ENCODE measurements at places on chromosomes 5 and 9. TPM values are rescaled to one million over a fixed set of nuclear protein-coding genes. Genes with fewer than 3 reads are reported as not detected.

The WDR31 gene
- total RNA-seq, result 2.4 TPM

DNA sequence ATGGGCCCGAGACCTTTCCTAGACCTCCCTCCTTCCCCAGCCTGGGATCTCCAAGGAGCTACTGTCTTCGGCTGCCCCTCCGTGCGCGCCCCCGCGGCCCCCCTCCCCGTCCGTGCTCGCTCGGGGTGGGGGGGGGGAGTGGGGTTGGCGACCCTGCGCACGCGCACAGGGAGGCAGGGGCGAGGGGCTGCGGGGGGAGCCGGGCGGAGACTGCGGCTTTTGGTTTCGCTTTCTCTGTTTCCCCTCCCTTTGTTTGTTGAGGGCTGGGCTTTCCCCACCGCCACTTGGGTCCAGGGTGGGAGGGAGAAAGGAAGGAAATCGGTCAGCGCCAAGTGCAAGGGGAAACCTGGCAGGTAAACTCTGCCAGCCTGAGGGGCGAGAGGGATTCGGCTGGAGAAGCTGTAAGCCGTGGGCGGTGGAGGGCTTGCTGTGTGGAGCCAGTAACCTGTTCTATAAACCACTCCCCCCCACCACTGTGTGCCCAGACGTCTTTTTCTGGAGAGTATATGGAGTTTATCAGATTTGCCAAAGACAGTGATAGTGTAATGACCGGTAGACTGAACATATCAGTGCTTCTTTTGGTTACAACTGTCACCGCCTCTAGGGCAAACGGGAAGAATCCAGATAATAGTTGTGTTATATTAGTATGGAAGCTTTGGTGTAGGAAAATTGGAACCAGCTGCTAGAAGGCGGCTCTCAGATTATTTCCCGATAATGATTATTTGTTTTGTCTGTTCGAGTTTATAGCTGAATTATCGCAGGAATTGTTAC lies 684 bp downstream of the DNAJA1 start:
- H3K27ac ChIP-seq, result peak overlapping the region; percentile 94
- no peaks in the 10 kb centered on the region for H3K27me3 ChIP-seq
- H3K4me3 ChIP-seq, result peak overlapping the region; percentile 94
- peaks cover 65% of the 10 kb centered on the region for H3K36me3 ChIP-seq

- no peak overlapping the region for H3K27ac ChIP-seq
- no peak overlapping the region for H3K4me3 ChIP-seq
- peaks cover 24% of the 10 kb centered on the region for H3K27me3 ChIP-seq
- DNase-seq, result no peak
Observed at GRCh38 chr5:91000743-91001142, 382.4 kb downstream of the ARRDC3 start.

The PDZD2 gene
- total RNA-seq, result 0.42 TPM

DNA sequence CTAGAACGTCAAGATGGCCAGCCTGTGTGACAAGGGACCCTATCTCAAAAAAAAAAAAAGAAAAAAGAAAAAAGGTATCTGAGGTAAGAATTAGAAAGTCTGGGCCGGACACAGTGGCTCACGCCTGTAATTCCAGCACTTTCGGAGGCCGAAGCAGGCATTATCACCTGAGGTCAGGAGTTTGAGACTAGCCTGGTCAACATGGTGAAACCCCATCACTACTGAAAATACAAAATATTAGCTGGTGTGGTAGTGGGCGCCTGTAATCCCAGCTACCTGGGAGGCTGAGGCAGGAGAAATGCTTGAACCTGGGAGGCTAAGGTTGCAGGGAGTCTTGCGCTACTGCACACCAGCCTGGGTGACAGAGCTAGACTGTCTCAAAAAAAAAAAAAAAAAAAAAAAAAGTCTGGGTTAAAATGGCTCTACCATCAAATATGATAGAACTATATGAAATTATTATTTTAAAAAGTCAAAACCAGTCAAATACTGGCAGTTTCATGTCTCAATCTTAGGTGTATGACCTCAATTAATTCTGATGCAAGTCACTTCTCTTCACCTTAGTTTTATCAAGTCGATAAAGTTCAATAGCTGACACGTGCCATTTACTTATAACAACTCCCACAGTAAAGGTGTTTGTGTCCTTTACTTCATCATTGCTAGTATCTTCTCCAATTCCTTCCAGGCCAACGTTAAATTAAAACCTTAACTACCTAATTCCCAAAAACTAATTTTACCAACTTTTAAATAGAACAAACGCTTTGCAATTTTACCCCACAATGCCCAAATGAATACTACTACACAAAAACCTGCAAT lies 1.1 kb downstream of the RPS23 start:
- peaks cover 79% of the 10 kb centered on the region for H3K36me3 ChIP-seq
- no peaks in the 10 kb centered on the region for H3K27me3 ChIP-seq
- H3K4me3 ChIP-seq, result peak overlapping the region; percentile 91
- peak overlapping the region; percentile 99 for H3K27ac ChIP-seq

The ANKRD18B gene
- 0.14 TPM for total RNA-seq

- H3K27ac ChIP-seq, result no peak overlapping the region
- DNase-seq, result no peak
- H3K4me1 ChIP-seq, result no peaks in the 10 kb centered on the region
- H3K4me3 ChIP-seq, result no peak overlapping the region
- no peaks in the 10 kb centered on the region for H3K27me3 ChIP-seq
Observed at GRCh38 chr9:129122133-129122532, 10.9 kb downstream of the PTPA start.

DNA sequence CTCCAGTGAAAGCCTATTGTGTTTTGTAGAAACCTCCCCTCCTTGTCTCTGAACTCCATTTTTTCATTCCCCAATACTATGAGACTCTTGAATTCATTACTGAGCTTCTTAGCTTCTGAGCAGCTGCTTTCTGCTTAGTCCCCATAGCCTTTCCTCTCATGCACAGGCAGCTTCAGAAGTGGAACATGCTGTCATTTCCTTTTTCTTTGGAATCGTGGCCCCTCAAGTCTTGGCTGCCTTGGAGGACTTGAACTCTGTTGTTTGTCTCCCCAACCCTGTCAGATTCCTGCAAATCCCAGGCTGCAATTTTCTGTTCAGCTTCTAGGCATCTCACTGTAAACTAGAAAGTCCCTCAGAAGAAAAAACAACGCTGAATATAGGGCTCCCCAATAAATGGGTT lies 268.5 kb downstream of the ARRDC3 start:
- no peak for DNase-seq
- H3K27ac ChIP-seq, result no peak overlapping the region
- H3K27me3 ChIP-seq, result peaks cover 6% of the 10 kb centered on the region
- no peak overlapping the region for H3K4me3 ChIP-seq
- peaks cover 3% of the 10 kb centered on the region for H3K4me1 ChIP-seq

The FOXD4L6 gene
- not detected for total RNA-seq

The C9orf50 gene
- not detected for total RNA-seq

DNA sequence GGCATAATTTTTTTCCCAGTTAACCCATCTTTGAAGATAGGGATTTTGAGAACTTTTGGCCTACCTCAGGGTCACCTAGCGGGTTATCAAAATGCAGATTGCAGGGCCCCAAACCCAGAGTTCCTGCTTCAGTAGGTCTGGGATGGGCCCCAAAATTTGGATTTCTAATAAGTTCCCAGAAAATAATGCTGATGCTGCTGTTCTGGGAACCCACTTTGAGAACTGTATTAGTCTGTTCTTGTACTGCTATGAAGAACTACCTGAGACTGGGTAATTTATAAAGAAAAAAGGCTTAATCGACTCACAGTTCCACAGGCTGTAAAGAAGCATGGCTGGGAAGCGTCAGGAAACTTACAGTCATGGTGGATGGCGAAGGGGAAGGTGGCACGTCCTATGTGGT lies 182.2 kb upstream of the DMRT1 start:
- peaks cover 6% of the 10 kb centered on the region for H3K36me3 ChIP-seq
- no peak for DNase-seq
- H3K27ac ChIP-seq, result no peak overlapping the region
- H3K27me3 ChIP-seq, result no peaks in the 10 kb centered on the region
- no peak overlapping the region for H3K4me3 ChIP-seq

The PDE8B gene
- total RNA-seq, result 0.16 TPM

The GAS1 gene
- total RNA-seq, result not detected

DNA sequence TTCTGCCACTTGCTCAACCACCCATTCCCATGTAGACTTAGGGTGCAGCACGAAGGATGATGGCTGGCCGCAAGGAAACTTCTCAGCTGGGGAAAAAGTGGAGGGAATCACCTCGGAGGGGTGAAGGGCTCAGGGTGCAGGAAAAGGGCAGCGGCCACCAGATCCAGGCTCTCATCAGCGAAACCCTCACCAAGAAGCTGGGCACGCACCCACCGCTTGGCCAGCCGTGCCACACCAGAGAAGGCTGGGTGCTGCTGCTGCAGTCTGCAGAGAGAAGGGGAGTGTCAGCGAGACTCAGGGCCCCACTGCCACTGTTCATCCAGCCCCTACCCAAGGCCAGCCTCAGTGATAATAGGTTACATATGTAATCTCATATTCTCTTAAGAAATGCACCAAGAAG lies 8.6 kb downstream of the NOL6 start:
- H3K36me3 ChIP-seq, result peaks cover 12% of the 10 kb centered on the region
- H3K4me3 ChIP-seq, result no peak overlapping the region

DNA sequence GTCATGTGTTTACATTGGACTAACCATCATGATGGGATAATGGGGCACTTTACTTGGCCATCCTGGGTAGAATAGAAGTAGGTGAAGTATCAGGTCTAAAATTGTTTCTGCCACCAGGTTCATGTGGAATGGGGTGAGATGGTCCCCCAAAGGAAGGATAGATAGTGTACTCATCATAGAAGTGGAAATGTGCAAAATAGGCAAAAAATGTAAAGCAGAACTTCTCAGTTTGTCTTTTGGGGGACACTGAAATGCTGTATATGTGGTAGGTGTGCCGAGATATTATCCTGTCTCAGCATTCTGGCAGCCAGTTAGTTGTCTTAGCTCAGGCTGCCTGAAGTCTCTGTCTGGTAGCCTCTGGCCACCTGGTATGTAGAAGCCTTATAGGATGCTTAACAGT lies 107.6 kb downstream of the FOCAD start:
- no peak overlapping the region for H3K4me3 ChIP-seq
- peaks cover 4% of the 10 kb centered on the region for H3K4me1 ChIP-seq
- H3K27ac ChIP-seq, result no peak overlapping the region
- no peaks in the 10 kb centered on the region for H3K27me3 ChIP-seq
- no peak for DNase-seq
- peaks cover 28% of the 10 kb centered on the region for H3K36me3 ChIP-seq

The ZFP37 gene
- total RNA-seq, result 2.5 TPM

The GBGT1 gene
- total RNA-seq, result 2.9 TPM

DNA sequence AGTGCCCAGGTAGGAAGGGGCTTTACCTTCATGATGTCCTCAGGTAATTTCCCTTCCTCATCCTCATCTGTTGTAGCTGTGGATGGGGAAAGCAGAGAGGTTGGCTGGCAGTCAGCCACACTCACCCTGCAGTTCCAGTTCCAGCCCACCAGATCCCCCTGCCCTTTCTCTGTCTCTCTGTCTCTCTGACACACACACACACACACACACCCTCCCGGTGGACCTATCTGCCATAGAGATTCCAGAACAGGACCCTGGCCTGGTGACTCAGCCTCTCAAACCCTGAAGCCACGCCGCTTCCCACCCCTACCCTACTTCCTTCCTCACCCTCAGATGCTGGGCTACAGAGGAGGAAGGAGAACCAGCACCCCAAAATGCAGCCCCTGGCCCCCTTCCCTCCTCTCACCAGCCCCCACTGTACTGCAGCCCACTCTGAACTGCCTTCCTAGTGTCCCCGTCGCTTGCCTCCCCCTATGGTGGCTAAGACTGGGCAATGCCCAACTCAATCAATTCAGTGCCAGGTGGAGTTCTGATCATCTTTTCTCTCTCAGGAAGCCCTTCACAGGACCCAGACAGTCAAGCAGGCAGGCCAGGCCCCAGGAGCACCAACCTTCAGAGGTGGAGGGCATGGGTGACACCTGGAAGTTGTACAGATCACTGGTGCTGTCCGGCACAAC lies 4.8 kb downstream of the IRF1 start:
- H3K27ac ChIP-seq, result peak overlapping the region; percentile 96
- peaks cover 58% of the 10 kb centered on the region for H3K4me1 ChIP-seq
- DNase-seq, result no peak
- H3K36me3 ChIP-seq, result peaks cover 77% of the 10 kb centered on the region
- H3K4me3 ChIP-seq, result peak overlapping the region; percentile 97

DNA sequence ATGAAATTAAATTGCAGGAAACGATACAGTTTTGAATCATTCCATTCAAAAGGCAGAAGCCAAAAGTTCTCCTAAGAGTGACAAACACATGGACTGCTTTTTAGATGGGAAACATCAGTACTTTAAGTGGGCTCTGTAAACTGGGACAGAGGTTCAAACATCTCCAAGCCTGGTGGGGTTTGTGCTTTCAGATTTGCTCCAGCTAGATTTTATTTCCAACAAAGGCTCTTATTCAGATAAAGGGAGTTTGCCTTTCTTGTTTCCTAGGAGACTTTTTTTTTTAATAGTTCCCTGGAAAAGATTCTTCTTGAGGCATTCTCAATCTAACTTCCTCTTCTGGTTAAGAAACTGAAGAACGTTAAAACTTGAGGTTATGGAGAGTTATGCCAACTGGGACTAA lies 277.6 kb downstream of the TMEM38B start:
- no peaks in the 10 kb centered on the region for H3K27me3 ChIP-seq
- H3K4me1 ChIP-seq, result no peaks in the 10 kb centered on the region
- no peak for DNase-seq
- H3K36me3 ChIP-seq, result no peaks in the 10 kb centered on the region
- no peak overlapping the region for H3K27ac ChIP-seq
- no peak overlapping the region for H3K4me3 ChIP-seq

The MYO10 gene
- 0.30 TPM for total RNA-seq

- no peaks in the 10 kb centered on the region for H3K4me1 ChIP-seq
- H3K27me3 ChIP-seq, result no peaks in the 10 kb centered on the region
- no peak overlapping the region for H3K4me3 ChIP-seq
- H3K36me3 ChIP-seq, result no peaks in the 10 kb centered on the region
Observed at GRCh38 chr9:87014436-87014835, 67.1 kb upstream of the GAS1 start.

- no peaks in the 10 kb centered on the region for H3K4me1 ChIP-seq
- H3K27ac ChIP-seq, result no peak overlapping the region
- no peaks in the 10 kb centered on the region for H3K36me3 ChIP-seq
- H3K27me3 ChIP-seq, result peaks cover 9% of the 10 kb centered on the region
Observed at GRCh38 chr5:159837860-159838259, 78.4 kb upstream of the ADRA1B start.
